ENCODE measurements at places on chromosomes 5 and 9.

GRCh38 chr5:150245111-150245789, 44.3 kb downstream of the CAMK2A start:
- DNase-seq, result no peak

DNA sequence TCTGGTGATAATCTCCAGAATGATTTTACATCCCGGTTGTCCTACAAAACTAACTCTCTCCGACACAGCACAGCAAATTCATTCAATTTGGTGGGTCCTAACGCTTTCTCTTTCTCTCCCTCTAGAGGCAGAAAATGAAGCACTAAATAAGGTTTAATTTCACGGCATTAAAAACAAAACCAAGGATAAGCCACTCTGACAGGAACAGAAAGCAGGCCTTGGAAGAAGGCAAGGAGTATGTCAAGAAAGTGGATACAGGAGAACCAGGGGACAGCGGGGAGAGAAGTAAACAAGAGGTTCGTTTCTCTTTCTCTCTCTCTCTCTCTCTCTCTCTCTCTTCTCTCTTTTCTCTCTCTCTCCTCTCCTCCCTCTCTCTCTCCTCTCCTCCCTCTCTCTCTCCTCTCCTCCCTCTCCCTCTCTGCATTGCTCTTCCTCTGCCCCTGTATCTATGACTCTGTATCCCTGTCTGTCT, 49.8 kb downstream of the EBF1 start:
- no peak for DNase-seq

- no peak for DNase-seq
Observed at GRCh38 chr9:123324767-123325183, 31.2 kb upstream of the CRB2 start.

DNA sequence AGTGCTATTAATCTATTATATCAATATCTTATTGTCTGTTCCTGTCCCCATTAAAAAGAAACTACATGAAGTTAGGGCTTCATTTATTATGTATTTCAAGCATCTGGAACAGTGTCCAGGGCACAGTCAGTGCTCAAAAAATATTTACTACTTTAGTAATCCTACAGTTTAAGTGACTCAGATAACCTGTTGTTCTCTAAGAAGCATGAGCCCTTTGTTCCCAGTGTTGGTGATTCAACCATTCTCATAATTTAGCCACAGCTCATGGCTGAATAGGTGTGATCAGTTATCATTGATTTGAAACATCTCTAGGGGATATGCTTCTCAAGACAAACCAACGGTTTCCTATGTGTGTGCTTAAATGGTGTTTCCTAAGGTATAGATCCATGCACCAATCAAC, 292.7 kb downstream of the TMEM167A start:
- no peak for DNase-seq
